ENCODE measurements at places on chromosomes 6 and 20.

GRCh38 chr6:36926708-36927513, 27.6 kb upstream of the PI16 start:
- DNase-seq: no peak

GRCh38 chr6:89398762-89399525, 13.1 kb downstream of the RRAGD start:
- DNase-seq: no peak

DNA sequence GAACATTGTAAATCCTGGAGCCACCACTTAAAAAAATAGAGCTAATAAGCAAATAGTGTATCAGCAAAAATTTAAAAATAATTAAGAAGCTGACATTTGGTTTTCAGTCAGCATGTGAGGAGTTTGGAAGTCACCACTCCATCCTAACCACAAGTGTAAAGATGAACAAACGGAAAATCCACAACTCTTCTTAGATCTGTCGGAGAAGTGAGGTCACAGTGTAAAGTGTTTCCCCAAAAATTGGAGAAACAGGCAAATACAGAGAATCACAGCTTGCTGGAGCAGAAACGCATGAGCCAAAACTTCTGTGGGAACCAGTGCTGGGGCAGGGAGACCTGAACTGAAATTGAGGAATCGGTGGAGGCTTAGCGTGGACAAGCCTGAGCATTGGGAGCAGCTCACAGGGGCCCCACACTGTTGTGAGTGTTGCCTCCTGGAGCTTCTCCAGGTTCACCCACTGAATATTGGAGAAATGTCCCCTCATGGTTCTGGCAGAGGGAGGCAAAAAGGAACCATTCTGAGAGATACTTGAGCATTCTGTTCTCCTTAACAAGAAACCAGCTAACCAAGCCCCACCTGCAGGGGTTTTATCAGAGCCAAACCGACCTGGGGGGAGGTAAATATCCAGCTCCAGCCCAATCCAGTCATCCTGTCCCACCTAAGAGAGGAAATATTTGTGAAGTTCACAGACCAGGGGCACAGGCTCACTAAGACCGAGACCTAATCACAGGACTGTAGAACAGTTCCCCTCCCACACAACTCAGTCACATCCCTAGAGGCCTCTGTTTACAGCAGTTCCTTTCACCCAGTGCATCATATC, 192.0 kb downstream of the ERMARD start:
- no peak for DNase-seq

- no peak for DNase-seq
Observed at GRCh38 chr6:130138116-130138908, 84.4 kb downstream of the SAMD3 start.

DNA sequence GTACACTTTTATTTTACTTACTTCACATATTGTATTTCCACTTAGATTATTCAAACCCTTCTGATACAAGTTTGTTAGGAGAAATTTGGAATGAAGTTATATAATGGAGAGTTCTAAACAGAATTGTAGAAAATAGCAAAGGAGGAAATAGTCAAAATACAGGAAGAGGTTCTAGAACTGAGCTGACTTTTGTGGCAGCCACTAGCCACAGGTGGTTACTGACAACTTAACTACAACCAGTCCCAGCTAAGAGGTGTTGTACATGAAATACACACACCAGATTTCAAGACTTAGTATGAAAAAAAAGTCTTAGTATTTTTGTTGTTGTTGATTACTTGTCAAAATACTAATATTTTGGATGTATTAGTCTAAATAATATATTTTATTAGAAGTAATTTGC, 727.4 kb upstream of the CITED2 start:
- DNase-seq: no peak

DNA sequence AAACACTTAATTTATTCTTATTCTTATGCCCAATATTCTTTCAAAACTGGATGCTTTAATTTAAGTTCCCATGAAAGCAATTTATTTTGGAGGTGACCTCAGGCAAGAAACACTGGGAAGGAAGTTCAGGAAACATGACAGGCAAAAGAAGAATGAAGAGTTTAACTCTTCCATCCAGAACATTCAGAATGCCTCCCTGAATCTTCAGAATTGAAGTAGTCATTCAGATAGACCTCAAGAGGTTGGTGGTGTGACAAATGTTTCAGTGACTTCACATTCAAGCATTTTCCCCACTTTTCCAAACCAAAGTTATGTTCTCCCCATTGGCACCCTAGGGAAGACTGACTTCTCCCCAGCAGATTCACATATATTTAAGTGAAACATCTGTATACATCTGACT, 110.5 kb downstream of the HAO1 start:
- no peak for DNase-seq

DNA sequence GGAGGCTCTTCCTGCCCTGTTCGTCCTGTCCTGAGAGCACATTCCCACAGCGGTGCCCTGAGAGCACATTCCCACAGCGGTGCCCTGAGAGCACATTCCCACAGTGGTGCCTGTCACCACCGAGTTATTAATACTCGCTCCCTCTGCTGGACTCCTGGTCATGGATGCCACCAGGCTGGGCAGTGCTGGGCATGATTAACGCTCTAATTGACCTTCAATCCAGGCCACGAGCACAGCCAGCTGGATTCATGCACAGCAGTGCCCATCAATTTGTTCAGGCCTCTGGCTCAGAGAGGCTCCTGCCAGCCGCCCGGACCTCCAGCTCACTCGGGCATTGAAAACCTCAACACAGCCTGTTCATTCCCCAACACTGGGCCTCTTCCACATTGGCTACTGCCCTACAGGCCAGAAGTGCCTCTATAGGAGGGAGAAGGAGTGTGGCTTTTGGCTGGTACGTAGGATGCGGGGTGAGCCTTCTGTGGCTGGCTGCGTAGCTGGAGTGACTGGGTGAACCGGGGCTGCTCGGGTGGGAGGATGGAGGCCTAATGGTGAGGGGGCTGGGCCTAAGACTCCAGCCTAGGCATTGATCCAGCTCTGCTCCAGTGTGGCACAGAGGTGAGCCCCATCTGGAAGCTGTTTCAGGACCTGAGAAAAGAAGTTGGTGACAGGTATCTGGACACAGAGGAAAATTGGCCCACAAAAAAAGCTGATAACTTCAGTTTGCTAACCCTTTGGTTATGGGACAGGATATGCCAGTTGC, 9.3 kb downstream of the IP6K3 start:
- DNase-seq: no peak

GRCh38 chr6:130385064-130385695, 19.4 kb downstream of the TMEM200A start:
- no peak for DNase-seq

DNA sequence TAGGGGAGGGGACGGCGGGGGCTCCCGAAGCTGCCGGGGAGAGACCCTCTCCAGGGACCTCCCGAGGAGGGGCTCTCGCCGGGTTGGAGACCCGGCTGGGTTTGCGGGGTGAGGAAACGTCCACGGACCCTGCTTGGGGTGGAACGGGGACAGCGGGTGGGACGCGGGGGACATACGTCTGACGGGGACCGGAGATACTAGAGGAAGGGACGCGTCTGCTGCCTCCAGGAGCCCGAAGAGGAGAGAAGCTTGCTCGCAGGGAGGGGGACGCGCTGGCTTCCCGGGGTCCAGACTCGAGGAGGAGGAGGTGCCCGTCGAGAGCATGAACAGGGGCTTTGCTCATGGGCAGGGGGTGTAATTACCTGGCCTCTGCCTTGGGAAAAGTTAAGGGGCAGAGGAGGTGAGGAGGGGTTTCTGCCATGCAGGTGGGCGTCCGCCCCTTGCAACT, 593 bp downstream of the DNMT3B start:
- no peak for DNase-seq

DNA sequence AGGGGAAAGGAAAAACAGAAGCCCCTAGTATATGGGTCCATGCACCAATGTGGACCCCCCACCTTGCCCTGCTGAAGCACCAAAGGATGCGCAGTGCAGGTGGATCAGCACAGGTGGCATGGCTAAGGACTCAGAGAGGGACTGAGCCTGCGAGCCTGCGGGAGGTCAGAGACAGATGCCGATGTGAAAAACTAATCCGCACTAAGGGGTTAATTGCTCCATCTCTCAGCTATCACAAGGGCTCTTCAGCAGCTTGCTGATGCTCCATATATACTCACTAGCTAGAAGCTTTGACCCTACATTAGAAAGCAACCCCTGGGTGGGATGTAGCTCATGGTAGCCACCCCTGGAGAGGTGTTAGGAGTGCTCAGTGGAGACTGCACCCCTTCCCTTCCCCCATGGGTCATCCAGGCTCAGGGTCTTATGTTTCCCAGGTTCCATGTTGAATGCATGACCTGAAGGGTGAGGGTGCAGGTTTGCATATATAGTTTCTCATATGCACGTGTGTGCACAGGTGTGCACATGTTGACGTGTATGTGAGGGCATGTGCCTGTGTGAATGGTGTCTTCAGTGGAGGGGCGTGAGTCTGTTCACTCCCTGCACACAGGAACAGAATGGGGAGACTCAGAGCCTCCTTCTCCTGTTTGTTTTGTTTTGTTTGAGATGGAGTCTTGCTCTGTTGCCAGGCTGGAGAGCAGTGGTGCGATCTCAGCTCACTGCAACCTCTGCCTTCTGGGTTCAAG, 13.4 kb upstream of the IP6K3 start:
- no peak for DNase-seq

DNA sequence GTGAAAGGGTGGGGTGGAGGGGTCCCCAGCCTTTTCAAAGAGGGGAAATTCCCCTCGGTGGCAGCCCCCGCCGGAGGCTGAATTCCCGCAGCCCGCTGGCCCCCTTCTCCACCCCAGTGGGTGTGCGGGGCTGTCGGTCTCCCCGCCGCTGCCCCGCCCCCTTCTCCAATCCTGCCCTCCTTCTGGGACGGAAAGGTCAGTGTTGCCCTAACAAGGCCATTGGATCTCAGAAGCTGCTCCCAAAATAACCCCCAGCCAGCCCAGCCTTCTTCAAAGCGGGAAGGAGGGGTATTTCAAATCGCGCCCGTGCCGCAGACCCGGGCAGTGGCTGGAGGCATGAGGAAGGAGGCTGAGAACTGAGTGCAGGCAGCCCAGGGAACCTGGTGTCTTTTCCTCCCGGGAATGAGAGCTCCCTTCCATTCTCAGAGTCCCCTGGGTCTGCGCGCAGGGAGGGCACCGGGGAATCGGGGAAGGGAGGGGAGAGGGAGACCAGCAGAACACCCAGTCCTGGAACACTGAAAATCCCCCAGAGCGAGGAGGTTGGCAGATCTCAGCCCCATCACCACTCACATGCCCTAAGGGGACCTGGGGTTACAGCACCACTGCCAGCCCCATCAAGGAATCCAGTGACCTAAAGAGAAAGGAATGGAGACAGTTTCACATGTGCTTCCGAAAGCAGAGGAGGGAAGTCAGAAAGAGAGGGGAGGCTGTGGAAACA, at the start of gene JPH2:
Gene JPH2, minus strand, starts transcription at position 135 of the 718 bp plus-strand sequence. CDS start 483 bp downstream, outside the sequence.
- no peak for DNase-seq

DNA sequence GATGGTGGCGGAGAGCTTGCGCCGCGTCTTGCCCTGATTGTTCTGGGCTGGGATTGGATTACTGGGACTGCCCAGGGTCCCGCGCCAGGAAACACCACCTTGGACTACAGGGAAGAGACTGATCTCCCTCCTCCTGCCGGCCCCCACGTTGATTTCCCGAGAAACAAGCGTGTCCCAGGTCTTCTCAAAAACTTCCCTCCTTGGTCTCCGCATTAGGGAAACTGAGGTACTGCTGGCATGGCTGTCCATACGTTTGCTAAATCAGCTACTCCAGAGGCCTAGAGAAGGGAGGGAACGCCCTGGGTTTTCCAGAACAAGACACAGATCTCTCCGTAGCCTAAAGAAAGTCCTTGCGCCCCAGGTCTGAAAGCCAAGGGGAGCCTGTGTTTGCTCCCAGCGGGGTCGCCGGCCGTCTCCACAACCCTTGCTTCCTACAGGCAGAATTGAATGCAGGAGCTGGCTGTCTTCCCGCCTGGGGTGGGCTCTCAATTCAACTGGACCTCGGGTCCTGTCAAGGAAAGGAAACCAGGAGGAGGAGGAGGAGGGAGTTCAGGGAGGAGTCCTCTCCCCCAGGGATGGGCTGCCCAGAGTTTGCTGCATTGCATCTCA, 29.2 kb downstream of the TFAP2A start:
- no peak for DNase-seq

- peak; percentile 79 for DNase-seq
Observed at GRCh38 chr20:3000852-3001523, 42.4 kb upstream of the GNRH2 start.

GRCh38 chr6:109610590-109610989, 80.4 kb downstream of the AK9 start:
- no peak for DNase-seq

- no peak for DNase-seq
Observed at GRCh38 chr20:15576411-15576810, 996.8 kb downstream of the KIF16B start.

- no peak for DNase-seq
Observed at GRCh38 chr6:149170564-149171452, 146.7 kb upstream of the TAB2 start.

DNA sequence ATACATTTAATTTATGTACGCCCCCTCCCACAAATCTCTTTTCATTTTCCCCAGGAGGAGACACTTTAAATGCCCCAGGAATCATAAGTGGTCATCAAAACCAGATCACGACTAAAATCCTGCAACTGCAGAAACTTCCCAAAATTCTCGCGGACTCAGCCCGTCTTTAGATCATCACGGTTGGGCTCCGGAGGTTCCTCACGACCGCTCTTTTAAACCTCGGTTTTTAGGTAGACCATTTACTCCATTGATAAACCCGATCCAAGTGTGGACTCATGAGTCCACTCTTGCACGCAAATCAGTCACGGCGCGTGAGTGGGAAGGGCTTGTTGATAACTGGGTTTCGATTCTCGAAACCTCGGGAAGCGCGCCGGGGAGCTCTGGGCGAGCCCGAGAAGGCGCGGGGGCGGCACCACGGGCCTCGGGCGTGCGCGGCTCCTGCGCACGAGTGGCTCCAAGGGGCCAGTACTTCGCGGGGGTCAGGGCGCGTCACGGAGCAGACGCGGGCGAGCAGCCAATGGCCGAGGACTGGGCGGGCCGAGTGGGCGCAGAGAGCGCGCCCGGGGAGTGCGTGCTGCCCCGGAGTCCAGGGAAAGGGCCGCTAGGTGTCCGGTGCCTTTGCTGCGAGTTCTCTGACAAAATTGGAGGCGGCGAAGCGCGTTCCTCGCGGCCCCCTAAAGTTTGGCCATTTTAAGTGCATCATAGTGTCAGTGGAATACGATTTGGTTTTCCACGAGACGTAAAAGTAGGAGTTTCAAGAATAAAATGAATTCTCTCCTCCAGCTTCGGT, 635 bp upstream of the TENT5A start:
- DNase-seq: peak; percentile 45

DNA sequence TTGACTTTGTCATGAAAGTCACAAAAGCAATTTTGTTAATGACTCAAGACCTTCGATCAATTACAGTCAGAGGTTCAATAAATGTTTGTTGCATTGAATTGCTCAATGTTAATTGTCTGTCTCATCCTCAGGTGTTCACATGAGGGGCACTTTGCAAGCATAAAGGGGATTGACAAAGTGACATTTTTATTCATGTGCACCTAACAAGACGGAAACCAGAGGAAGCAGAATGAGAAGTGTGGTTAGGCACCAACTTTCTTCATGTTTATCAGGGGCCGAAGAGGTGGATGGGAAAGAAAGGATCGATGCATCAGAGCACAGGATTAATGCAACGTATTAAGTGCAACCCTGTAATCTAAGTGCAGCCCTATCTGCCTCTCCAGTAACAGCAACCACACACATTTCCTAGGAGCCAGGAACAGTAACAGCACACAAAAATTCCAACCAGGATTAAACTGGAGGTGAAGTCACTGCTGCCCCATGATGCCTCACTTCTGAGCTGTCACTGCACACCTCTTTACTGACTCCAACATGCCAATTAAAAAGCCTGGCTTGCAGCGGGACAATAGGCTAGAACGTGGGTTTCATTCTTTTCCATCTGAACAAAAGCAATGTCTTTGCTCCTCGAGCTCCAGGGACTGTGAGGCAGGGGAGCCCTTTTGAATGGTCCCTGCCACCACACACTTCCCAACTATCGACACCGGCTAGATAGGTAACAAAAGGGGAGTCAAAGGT, 262.7 kb downstream of the CD83 start:
- DNase-seq: no peak

- DNase-seq: no peak
Observed at GRCh38 chr6:104623052-104623690, 236.5 kb downstream of the HACE1 start.

Data from NCI-H1694 treated with DMSO at 0.1 percent for 48 hours (cell line).